Esophagus (tissue), 2 donors: ENCODE measurements at places on chromosomes 1 and 21. TPM values are rescaled to one million over a fixed set of nuclear protein-coding genes. Genes with fewer than 3 reads are reported as not detected.

PER3 gene
- 11.8 TPM for polyA plus RNA-seq

S100A1 gene
- 2.3 TPM for polyA plus RNA-seq

SAMD13 gene
- 0.45 TPM for polyA plus RNA-seq

OR2G6 gene
- polyA plus RNA-seq = not detected

OR2T5 gene
- polyA plus RNA-seq = not detected

OXCT2 gene
- 0.25 TPM for polyA plus RNA-seq

OR14K1 gene
- polyA plus RNA-seq = not detected

C1QTNF12 gene
- 3.0 TPM for polyA plus RNA-seq

ADSS2 gene
- 24.0 TPM for polyA plus RNA-seq

ANGPTL1 gene
- polyA plus RNA-seq = 17.5 TPM

MTOR gene
- 17.7 TPM for polyA plus RNA-seq

HTR6 gene
- polyA plus RNA-seq = 0.02 TPM

HSD3B2 gene
- 0.07 TPM for polyA plus RNA-seq

PIGC gene
- 15.1 TPM for polyA plus RNA-seq

FCMR gene
- 0.90 TPM for polyA plus RNA-seq

HDGF gene
- polyA plus RNA-seq = 88.6 TPM

ACTN2 gene
- polyA plus RNA-seq = 0.75 TPM

TEX38 gene
- polyA plus RNA-seq = not detected

SLAMF6 gene
- 0.55 TPM for polyA plus RNA-seq

PLCH2 gene
- 88.7 TPM for polyA plus RNA-seq

RIMS3 gene
- polyA plus RNA-seq = 0.35 TPM

TAL1 gene
- 0.82 TPM for polyA plus RNA-seq

UBL4B gene
- polyA plus RNA-seq = not detected

HHAT gene
- 1.6 TPM for polyA plus RNA-seq

GPR161 gene
- 1.9 TPM for polyA plus RNA-seq

MEX3A gene
- polyA plus RNA-seq = 0.59 TPM

TRIM17 gene
- polyA plus RNA-seq = 1.1 TPM

LAMB3 gene
- 31.1 TPM for polyA plus RNA-seq

PLA2G2F gene
- 0.01 TPM for polyA plus RNA-seq

BTBD8 gene
- polyA plus RNA-seq = 1.6 TPM

MAP1LC3C gene
- 0.37 TPM for polyA plus RNA-seq

SLC22A15 gene
- polyA plus RNA-seq = 3.1 TPM

RGS13 gene
- polyA plus RNA-seq = 0.13 TPM

SLFNL1 gene
- 0.16 TPM for polyA plus RNA-seq

UBR4 gene
- 89.9 TPM for polyA plus RNA-seq

ZNF593OS gene
- 0.12 TPM for polyA plus RNA-seq

COL8A2 gene
- polyA plus RNA-seq = 2.0 TPM

FTCD gene
- polyA plus RNA-seq = 0.39 TPM

FLAD1 gene
- 27.1 TPM for polyA plus RNA-seq

C1orf56 gene
- 1.7 TPM for polyA plus RNA-seq

ZNF683 gene
- polyA plus RNA-seq = 0.51 TPM

FRRS1 gene
- polyA plus RNA-seq = 5.2 TPM

ZBED6 gene
- polyA plus RNA-seq = 0.86 TPM

TENT5C gene
- 0.29 TPM for polyA plus RNA-seq

F5 gene
- 0.07 TPM for polyA plus RNA-seq

FMN2 gene
- 0.16 TPM for polyA plus RNA-seq

CRABP2 gene
- 1,310 TPM for polyA plus RNA-seq
